Activated T-helper 17 cell treated with anti-CD3 and anti-CD28 coated beads, Interleukin-2, amount 50 U/mL, for 72 hours (primary cell): ENCODE measurements at places on chromosomes 5 and 9. TPM values are rescaled to one million over a fixed set of nuclear protein-coding genes. Genes with fewer than 3 reads are reported as not detected.

- no peak for ATAC-seq
These were observed 3.3 kb downstream of the RNF183 start for GRCh38 chr9:113299800-113300292.

Gene G3BP1
- total RNA-seq, result 251 TPM

- ATAC-seq, result no peak
These were observed 154.5 kb downstream of the TENT4A start for GRCh38 chr5:6867712-6868111.

Gene KCTD16
- total RNA-seq, result 0.11 TPM

GRCh38 chr5:65252977-65253376 is 228.7 kb downstream of the ADAMTS6 start:
- ATAC-seq, result no peak
